A673 (cell line): ENCODE measurements at places on chromosomes 6 and 20. TPM values are rescaled to one million over a fixed set of nuclear protein-coding genes. Genes with fewer than 3 reads are reported as not detected.

- no peak overlapping the region for H3K4me3 ChIP-seq
- H3K36me3 ChIP-seq = no peaks in the 10 kb centered on the region
- peaks cover 9% of the 10 kb centered on the region for H3K4me1 ChIP-seq
- H3K27ac ChIP-seq = no peak overlapping the region
- no peaks in the 10 kb centered on the region for H3K27me3 ChIP-seq
- DNase-seq = no peak
Measured at GRCh38 chr6:138227316-138227781, 9.1 kb upstream of the PBOV1 start.

GRCh38 chr6:128519931-128520435 lies 416 bp downstream of the PTPRK start:
- no peaks in the 10 kb centered on the region for H3K27me3 ChIP-seq
- H3K4me3 ChIP-seq = peak overlapping the region; percentile 90
- H3K4me1 ChIP-seq = peaks cover 44% of the 10 kb centered on the region
- H3K27ac ChIP-seq = peak overlapping the region; percentile 96
- no peaks in the 10 kb centered on the region for H3K36me3 ChIP-seq
- DNase-seq = peak; percentile 73

- H3K4me1 ChIP-seq = peaks cover 23% of the 10 kb centered on the region
- no peak overlapping the region for H3K4me3 ChIP-seq
- no peaks in the 10 kb centered on the region for H3K27me3 ChIP-seq
- no peaks in the 10 kb centered on the region for H3K36me3 ChIP-seq
- no peak overlapping the region for H3K27ac ChIP-seq
Measured at GRCh38 chr6:30880698-30881252, 3.5 kb upstream of the DDR1 start.

- no peaks in the 10 kb centered on the region for H3K27me3 ChIP-seq
- H3K27ac ChIP-seq = no peak overlapping the region
- no peak overlapping the region for H3K4me3 ChIP-seq
- no peaks in the 10 kb centered on the region for H3K36me3 ChIP-seq
Measured at GRCh38 chr6:15417811-15418210, 171.9 kb downstream of the JARID2 start.

Gene EPPIN
- not detected in 2 replicates for total RNA-seq

GRCh38 chr6:93496548-93496947 lies 77.2 kb upstream of the EPHA7 start:
- H3K4me3 ChIP-seq = no peak overlapping the region
- no peaks in the 10 kb centered on the region for H3K27me3 ChIP-seq
- peak; percentile 28 for DNase-seq
- H3K36me3 ChIP-seq = no peaks in the 10 kb centered on the region
- H3K27ac ChIP-seq = no peak overlapping the region

GRCh38 chr6:24603241-24603640 lies 42.8 kb downstream of the KIAA0319 start:
- H3K4me3 ChIP-seq = no peak overlapping the region
- no peaks in the 10 kb centered on the region for H3K27me3 ChIP-seq
- no peak overlapping the region for H3K27ac ChIP-seq
- no peaks in the 10 kb centered on the region for H3K4me1 ChIP-seq

GRCh38 chr6:148745926-148746325 lies 904 bp upstream of the UST start:
- H3K4me3 ChIP-seq = peak overlapping the region; percentile 54
- H3K4me1 ChIP-seq = peaks cover 7% of the 10 kb centered on the region
- no peak for DNase-seq

- no peaks in the 10 kb centered on the region for H3K4me1 ChIP-seq
- DNase-seq = no peak
- H3K27ac ChIP-seq = no peak overlapping the region
- peaks cover 6% of the 10 kb centered on the region for H3K27me3 ChIP-seq
- H3K36me3 ChIP-seq = no peaks in the 10 kb centered on the region
Measured at GRCh38 chr6:132751306-132751705, 6.4 kb downstream of the VNN2 start.

Gene FAXC
- 6.2 and 7.8 TPM in 2 replicates for total RNA-seq

GRCh38 chr6:73309535-73309784 lies 44.6 kb downstream of the DPPA5 start:
- H3K4me3 ChIP-seq = peak overlapping the region; percentile 72
- no peaks in the 10 kb centered on the region for H3K36me3 ChIP-seq
- H3K27ac ChIP-seq = peak overlapping the region; percentile 62
- no peaks in the 10 kb centered on the region for H3K27me3 ChIP-seq
- peak; percentile 53 for DNase-seq
- no peaks in the 10 kb centered on the region for H3K4me1 ChIP-seq

- H3K36me3 ChIP-seq = no peaks in the 10 kb centered on the region
- H3K4me3 ChIP-seq = peak overlapping the region; percentile 68
Measured at GRCh38 chr6:27867945-27868300, 44.3 kb downstream of the OR2B2 start.

DNA sequence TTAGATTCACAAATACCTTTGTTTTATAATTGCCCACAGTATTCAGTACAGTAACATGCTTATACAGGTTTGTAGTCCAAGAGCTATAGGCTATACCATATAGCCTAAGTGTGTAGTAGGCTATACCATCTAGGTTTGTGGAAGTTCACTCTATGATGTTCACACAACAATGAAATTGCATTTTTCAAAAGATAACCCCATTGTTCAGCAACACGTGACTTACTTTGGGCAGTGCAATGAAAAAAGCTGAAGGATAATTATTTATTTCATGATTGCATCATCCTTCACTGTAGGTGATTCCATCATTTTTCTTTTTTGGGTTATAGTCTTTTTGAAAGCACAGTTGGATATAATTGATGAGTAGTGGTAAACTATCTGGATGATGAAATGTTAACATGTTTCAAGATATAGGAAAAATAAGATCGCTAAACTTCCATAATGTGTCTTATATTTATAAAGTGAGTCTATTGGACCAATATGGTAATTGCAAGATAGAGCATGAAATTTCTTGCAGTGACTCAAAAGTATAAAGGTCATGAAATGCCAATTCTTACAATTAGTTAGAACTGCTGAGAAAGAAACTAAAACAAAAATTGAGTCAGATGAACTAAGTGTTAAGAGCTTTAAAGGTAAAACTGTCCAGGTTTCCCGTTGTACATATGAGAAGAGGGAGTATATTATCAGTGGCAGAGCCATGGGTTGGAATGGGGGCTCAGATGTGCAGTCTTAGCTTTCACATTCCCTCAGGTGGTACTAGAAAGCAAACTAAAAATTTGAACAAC lies 164.4 kb downstream of the ZFAND3 start:
- no peak for DNase-seq
- H3K27ac ChIP-seq = no peak overlapping the region
- no peaks in the 10 kb centered on the region for H3K36me3 ChIP-seq
- H3K4me3 ChIP-seq = no peak overlapping the region

DNA sequence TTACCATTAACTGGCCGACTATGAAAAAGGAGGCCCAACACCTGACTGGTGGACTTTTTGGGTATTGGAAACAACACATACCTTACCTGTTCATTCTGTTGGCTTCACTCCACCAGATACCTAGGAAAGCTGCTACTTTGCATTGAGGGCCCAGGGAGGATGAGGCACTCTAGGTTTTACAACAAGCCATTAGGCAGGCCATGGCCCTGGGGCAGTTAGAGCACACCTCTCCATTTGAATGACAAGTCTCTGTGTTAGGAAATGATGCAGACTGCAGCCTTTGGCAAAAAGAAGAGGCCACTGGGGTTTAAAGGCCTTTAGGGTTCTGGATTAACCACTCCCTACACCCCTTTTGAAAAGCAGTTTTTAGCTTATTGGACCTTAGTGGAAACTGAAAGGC lies 144.3 kb downstream of the OR2B2 start:
- H3K36me3 ChIP-seq = no peaks in the 10 kb centered on the region
- no peak overlapping the region for H3K4me3 ChIP-seq
- no peaks in the 10 kb centered on the region for H3K4me1 ChIP-seq
- H3K27ac ChIP-seq = no peak overlapping the region
- no peaks in the 10 kb centered on the region for H3K27me3 ChIP-seq
- no peak for DNase-seq

DNA sequence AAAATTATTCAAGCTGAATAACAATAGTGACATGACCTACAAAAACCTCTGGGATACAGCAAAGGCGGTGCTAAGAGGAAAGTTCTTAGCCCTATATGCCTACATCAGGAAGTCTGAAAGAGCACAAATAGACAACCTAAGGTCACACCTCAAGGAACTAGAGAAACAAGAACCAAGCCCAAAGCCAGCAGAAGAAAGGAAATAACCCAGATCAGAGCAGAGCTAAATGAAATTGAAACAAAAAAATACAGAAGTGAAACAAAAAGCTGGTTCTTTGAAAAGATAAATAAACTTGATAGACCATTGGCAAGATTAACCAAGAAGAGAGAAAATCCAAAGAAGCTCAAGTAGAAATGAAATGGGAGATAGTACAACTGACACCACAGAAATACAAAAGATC lies 47.6 kb upstream of the NOTCH4 start:
- no peak for DNase-seq
- no peak overlapping the region for H3K4me3 ChIP-seq
- H3K36me3 ChIP-seq = no peaks in the 10 kb centered on the region
- H3K27ac ChIP-seq = no peak overlapping the region
- H3K27me3 ChIP-seq = no peaks in the 10 kb centered on the region
- H3K4me1 ChIP-seq = no peaks in the 10 kb centered on the region

Gene CLVS2
- total RNA-seq = 84.9 and 89.6 TPM in 2 replicates

DNA sequence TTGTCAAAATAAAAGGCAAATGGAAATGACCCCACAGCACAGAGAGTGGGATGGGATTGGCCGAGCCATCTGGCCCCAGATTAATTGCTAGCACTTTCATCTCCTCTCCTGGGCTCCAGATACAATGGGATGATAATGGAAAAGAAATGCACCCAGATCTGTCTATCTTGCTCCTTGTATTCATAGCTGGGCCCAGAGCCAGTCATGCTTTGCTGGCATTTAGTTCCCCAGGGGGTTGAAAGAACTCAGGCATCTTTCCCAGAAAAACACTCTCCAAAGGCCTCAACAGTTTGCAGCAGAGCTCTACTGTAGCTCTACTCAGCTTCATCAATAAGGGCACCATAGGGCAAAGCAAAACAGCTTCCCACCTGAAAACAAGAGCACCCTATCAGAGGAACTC lies 116.0 kb upstream of the FOXA2 start:
- H3K27ac ChIP-seq = no peak overlapping the region
- H3K4me1 ChIP-seq = no peaks in the 10 kb centered on the region
- no peaks in the 10 kb centered on the region for H3K36me3 ChIP-seq
- no peaks in the 10 kb centered on the region for H3K27me3 ChIP-seq
- no peak overlapping the region for H3K4me3 ChIP-seq

GRCh38 chr6:129317931-129318820 lies 391.8 kb downstream of the ARHGAP18 start:
- peak; percentile 75 for DNase-seq
- H3K27ac ChIP-seq = peak overlapping the region; percentile 58
- no peaks in the 10 kb centered on the region for H3K27me3 ChIP-seq

Gene CTSZ
- 1.2 and 1.4 TPM in 2 replicates for total RNA-seq

Gene CLDN20
- not detected in 2 replicates for total RNA-seq

- no peak overlapping the region for H3K4me3 ChIP-seq
- DNase-seq = no peak
- no peaks in the 10 kb centered on the region for H3K27me3 ChIP-seq
- H3K4me1 ChIP-seq = no peaks in the 10 kb centered on the region
- H3K36me3 ChIP-seq = no peaks in the 10 kb centered on the region
Measured at GRCh38 chr6:82381278-82381677, 17.7 kb downstream of the TPBG start.

DNA sequence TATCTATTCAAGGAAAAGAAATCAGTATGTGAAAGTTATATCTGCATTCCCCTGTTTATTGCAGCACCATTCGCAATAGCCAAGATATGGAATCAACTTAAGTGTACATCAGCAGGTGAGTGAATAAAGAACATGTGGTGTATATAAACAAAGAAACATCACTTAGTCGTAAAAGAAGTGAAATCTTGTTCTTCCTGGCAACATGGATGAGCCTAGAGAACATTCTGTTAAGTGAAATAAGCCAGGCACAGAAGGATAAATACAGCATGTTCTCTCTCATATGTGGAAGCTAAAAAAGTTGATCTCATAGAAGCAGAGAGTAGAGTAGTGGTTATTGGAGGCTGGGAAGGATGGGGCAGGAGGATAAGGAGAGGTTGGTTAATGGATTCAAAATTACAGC lies 287.9 kb upstream of the FERMT1 start:
- DNase-seq = no peak
- no peaks in the 10 kb centered on the region for H3K4me1 ChIP-seq
- no peak overlapping the region for H3K4me3 ChIP-seq
- no peak overlapping the region for H3K27ac ChIP-seq

Gene SIRPG
- total RNA-seq = not detected in 2 replicates

DNA sequence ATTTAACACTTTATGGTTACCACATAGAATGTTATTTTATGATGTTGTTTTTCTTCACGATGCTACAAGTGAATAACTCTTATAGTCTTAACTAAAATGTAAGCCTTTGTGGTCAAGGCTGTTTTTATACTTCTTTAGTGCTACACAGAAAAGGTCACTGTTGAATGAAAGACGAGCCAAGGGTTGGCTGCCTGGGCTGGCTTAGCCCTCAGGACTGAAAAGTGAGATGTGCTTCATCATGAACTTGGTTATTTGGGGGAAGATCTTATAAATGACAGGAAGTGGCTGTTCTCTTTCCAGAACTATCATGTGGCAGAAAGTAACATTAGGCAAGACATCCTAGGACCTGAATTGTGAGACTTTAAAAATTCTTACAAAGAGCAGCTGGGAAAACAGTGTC lies 404.0 kb downstream of the BTBD3 start:
- H3K4me1 ChIP-seq = no peaks in the 10 kb centered on the region
- no peaks in the 10 kb centered on the region for H3K36me3 ChIP-seq
- no peak for DNase-seq
- H3K4me3 ChIP-seq = no peak overlapping the region

DNA sequence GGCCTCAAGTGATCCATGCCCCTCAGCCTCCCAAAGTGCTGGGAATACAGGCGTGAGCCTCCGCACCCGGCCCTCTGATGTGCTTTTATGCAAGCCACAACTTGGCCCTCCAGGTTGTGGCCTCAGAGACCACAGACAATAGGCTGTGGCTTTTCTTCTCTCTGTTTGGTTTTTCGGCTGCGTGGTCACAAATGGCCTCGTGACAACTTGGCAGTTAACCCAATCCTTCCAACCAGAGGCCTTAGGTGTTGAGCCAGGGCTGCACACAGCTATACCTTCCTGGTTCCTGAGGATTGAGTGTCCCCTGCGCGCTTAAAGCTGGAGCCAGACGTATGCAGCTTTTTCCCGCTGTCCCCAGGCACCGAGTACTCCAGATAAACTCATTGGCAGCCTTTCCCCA lies 6.3 kb upstream of the TGM3 start:
- no peaks in the 10 kb centered on the region for H3K36me3 ChIP-seq

DNA sequence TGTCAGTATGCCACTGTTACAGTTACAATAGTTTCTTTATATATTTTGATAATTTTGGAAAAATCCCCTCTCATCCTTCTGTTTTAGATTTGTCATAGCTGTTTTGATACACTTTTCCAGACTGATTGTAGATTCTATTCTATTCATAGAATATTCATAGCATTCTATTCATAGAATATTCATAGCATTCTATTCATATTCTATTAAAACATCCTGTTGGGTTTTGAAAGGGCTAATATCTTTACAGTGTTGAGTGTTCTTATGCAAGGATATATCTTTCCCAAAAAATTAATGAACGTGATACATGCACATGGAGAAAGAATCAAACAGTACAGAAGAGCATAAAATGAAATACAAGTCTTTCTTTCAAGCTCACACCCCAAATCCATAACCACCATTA lies 38.0 kb downstream of the MACROD2 start:
- no peak overlapping the region for H3K27ac ChIP-seq
- no peaks in the 10 kb centered on the region for H3K27me3 ChIP-seq
- H3K4me1 ChIP-seq = no peaks in the 10 kb centered on the region
- H3K36me3 ChIP-seq = no peaks in the 10 kb centered on the region

Gene TINAG
- total RNA-seq = not detected in 2 replicates

Gene SCP2D1
- total RNA-seq = not detected in 2 replicates
